ENCODE measurements at places on chromosomes 6 and 20.

DNA sequence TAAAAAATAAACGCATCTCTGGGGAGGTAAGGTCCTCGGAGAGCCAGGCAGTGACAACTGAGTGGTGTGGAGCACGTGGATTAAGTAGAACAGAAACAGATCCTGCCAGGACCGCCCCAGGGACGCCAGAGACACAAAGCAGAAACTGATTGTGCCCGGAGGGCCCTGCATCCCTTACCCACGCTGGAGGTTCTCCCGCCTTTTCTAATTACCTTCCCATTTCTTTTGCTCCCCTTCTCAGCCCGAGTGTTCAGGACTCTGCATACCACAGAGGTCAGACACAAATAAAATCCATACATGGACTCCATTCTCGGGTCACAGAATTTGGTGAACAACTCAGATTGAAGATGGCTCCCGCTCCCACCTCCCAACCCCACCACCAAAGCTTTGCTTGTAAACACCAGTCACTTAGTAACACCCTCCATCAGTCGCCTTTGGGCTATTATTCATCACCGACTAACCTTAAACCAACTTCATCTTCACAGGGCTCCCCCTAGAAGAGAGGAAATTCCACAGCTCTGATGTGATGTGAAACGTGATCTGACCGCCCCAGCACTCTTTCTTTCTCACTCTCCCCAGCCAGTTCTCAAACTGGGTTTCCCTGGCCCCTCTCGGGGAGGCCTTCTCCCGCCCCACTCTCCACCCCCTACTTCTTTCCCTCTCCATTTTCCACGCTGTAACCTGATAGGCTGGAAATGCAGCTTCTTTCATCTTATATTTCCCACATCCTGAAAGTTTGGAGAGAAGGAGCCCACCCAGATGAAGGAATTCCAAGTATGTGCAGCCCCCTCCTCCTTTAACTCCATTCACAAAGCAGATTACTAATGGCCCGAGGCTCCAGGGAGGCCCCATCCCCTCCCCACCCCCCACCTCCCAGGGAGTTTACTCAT lies 32.5 kb upstream of the PIM1 start:
- DNase-seq, result peak; percentile 99

- no peak for DNase-seq
These were observed 24.0 kb upstream of the GATA5 start for GRCh38 chr20:62499758-62500236.

DNA sequence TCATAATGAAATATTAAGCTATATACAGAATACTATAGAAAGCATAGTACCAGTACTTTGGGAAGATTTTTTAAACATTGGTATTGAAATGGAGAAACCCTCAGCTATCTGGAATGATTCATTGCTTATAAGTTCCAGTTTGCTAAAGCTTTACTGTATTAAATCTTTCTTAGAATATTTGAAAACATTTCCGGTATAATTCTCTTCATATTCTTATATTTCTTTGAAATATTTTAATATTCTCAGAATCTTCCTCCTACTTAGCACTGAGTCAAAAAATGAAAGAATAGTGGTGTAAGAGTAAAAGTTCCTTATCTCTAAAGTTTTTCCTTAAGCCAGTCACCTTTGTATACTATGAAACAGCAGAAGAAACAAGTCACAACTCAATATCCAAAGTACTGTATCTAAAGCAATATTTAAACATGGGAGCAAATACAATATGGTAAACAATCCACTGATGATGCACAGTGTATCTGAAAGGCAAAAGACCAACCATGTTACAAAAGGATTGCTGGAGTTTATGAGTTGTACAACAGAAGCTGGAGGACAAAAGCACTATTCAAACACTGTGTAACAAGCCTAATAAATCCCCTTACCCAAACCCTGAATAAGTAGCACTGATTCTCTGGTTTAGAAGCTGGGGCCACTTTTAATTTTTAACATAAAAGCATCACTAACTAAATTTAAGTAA lies 102.1 kb downstream of the PRDM1 start:
- no peak for DNase-seq

GRCh38 chr20:13183005-13183404 lies 38.1 kb upstream of the ISM1 start:
- no peak for DNase-seq

GRCh38 chr6:5231289-5231688 lies 29.5 kb downstream of the LYRM4 start:
- DNase-seq, result no peak

- no peak for DNase-seq
These were observed 785.6 kb downstream of the QKI start for GRCh38 chr6:164200071-164200470.

DNA sequence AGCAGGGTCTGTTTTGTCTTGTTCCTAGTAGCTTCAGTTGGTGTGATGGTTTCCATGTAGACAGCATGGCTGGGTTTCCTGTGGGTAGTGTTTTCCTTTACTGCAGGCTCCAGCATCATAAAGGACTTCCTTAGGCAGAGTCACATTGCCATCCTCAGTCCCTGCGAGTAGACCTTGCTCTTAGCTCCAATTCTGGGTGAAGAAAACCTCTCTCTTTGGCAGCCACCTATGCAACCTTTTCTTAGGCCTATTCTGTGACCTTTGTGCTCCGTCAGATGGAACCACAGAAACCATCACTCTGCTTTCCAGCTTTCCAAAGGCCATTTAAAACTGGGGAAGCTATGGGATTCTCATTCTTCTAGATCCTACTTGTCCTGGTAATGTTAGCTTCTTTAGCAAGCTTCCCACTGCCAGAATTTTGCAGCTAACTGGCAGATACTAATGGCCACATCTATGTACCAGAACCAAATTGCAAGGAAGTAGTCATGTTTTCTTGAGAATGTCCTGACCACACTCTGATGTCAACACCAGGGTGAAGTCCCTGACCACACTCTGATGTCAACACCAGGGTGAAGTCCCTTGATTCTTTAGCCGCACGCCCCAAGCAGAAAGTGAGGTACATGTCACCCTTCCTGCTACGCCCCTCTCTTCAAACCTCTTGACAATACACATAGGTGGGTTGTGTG lies 646.6 kb upstream of the HS3ST5 start:
- no peak for DNase-seq

DNA sequence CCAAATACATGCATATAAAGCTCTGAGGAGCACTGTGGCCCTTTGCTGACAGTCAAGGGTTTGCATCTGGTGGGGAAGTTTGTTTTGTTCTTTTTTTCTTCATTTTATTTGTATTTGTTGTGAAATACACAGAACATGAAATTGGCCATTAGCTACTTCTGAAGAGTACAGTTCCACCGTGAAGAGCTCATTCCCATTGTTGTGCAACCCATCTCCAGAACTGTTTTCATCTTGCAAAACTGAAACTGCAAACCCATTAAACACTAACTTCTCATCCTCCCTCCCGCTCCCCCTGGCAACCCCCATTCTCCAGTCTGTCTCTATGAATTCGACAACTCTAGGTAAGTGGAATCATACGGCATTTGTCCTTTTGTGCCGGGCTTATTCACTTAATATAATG lies 231.3 kb downstream of the TFAP2C start:
- DNase-seq, result no peak

DNA sequence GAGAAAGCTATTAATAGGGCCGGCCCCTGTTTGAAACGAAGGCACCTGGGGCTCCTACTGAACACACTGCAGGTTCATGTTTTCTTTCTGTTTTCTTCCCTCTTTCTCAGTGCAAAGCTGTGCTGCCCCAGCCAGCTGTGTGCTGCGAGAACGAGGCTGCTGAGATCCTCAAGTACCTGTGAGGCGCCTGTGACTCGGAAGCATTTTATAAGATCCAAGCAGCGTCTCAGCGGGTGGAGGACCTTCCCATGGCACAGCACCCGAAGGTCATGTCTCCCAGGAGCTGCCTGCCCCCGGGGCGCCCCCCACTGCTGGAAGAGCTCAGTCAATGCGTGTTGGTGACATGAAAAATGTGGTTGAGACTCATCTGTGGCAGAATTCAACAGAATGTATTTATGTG lies 66.3 kb downstream of the SMOC2 start:
- DNase-seq, result no peak

DNA sequence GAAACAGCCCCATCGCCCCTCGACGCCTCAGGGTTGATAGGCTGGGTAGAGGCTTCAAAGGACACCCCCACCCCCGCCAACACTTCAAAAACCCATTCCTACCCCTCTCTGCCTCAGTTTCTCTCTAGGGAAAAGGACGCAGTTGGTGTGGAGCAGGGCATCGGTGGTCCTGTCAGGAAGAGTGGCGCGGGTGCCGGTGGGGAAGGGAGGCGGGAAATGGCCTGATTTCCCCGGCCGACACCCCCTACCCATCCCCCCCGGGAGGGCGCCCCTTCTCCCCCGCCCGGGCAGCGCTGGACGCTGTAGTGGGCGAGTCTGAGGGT lies 367 bp downstream of the NRSN2 start:
- DNase-seq, result no peak

GRCh38 chr6:11672256-11672655 lies 106.3 kb downstream of the ADTRP start:
- DNase-seq, result no peak

DNA sequence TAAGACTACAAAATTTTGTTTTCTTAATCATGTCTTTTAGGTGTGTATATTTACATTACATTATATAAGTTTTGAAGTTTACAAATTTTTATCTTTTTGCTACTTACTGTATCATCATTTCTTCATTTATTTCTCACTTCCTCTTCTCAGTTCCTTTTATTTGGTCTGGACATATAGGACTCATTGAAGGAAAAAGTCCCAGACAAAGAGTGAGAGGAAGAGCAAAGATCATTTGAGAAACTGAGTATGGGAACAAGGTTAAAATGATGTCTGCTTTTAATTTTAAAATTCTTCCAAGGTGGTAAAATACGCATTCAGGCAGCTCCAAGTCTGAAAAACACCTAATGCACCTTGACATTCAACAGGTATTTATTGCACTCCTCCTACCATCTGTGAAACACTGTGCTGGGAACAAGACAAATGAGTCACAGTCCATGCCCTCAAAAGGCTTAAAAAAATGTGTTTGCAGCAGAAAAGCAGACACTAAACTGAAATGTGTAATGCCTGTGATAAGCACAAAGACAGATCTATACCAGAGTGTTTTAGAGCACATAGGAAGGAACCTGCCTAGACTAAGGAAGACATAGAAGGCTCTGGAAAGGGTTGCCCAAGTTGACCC lies 63.2 kb downstream of the PKIB start:
- peak; percentile 81 for DNase-seq

Data from bronchial epithelial cell (primary cell).